ENCODE measurements at places on chromosomes 6 and 20.
A peak's percentile ranks its signal among the peaks of the same experiment; 100 is the strongest.

- DNase-seq, result no peak
Measured at GRCh38 chr20:48910347-48910781, 11.1 kb upstream of the ARFGEF2 start.

DNA sequence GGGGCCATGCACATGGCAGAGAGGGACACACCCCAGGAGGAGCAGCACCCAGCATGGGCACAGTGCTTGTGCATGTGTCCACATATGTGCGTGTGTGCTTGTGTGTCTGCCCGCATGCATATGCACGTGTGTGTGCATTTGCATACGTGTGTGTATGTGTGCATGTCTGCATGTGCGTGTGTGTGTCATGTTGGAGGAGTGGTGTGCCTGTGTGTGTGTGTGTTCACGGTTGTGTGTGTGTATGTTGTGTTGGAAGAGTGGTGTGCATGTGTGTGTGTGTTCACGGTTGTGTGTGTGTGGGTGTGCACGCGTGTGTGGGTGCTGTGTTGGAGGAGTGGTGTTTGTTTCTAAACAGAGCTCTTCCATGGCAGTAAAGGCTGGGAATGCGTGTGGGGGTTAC lies 50.7 kb upstream of the SLCO4A1 start:
- DNase-seq, result no peak

GRCh38 chr6:39812496-39812852 lies 20.3 kb downstream of the DAAM2 start:
- no peak for DNase-seq

- no peak for DNase-seq
Measured at GRCh38 chr6:100719883-100720682, 161.0 kb downstream of the ASCC3 start.

DNA sequence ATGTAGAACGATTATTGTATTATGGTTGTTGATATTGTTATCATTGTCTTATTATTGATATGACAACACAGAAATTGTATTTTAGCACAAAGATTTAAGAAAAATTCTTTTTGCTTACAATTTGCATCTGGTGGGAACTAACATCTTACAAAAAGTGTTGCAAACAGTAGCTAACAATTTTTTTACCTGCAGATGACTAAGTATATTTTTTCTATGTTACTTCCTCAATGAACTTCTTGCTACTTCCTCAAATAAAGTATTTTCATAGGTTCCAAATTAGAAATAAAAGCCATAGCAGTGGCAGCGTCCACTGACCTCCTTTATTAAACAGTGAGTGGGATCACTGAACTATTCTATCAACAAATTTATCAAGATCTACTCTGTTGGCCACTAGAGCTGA lies 847.0 kb downstream of the PHF3 start:
- DNase-seq, result no peak

DNA sequence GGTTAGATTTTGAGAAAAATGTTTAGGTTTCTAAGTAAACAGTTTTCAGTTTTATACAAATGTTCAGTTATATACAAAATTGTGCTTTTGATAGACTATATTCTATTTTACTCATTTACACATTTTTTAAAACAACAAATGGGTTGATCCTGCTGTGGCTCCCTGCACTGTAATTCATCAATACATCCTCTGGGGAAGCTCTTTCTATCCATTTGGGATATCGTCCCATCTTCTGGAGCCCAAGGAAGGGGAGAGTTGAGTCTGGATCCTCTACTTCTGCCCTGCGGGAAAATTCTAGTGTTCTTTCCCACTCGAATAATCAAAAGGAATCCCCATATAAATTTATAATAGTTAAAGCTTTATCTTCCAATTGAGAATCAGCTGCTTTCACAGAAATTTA lies 75.0 kb downstream of the SYCP2L start:
- DNase-seq, result no peak

DNA sequence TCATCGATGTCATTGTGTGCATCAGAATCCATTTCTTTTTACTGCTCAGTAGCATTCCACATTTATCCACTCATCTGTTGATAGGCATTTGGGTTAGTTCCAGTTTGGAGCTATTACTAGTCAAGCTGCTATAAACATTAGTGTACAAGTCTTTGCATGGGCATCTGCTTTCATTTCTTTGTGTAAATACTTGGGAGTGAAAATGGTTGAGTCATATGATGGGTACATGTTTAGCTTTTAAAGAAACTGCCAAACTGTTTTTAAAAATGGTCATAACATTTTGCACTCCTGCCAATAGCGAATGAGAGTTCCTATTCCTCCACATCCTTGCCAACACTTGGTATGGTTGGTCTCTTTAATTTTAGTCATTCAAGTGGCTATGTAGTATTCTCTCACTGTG lies 21.2 kb upstream of the SLC22A2 start:
- no peak for DNase-seq

DNA sequence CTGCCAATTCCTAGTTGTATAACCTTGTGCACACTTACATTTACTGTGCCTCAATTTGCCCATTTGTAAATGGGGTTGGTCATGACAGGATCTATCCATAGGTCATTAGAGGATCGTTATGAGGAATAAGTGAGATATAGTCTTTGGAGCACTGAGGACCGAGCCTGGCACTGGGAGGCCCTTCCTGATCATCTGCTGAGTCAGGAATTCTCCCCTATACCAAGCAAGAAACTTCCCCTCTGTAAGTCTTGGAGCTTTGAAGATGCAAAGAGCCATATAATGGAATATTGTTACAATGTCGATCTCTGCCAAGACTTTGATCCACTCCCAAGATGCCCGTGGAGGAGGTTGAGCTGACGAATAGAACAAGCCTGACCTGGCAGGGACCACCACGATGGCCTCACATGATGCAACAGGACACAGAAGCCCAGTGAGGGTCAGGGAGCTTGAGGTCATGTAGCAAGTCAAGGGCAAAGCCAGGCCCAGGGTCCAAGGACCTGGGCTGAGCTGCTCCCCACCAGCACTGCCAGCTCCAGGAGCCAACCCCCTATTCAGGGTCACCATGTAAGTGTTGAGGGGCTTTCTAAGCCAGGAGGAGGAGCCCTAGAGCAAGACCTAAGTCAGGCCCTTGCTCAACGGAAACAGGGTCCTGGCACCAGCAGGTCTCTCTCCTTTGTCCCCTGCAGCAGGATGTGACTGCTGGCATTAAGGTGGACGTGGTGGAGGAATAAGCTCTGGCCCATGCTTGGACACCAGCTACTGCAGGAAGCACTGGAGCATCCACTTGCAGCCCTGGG lies 16.7 kb downstream of the PDRG1 start:
- no peak for DNase-seq

GRCh38 chr6:157608221-157609075 lies 214.6 kb upstream of the SNX9 start:
- no peak for DNase-seq

DNA sequence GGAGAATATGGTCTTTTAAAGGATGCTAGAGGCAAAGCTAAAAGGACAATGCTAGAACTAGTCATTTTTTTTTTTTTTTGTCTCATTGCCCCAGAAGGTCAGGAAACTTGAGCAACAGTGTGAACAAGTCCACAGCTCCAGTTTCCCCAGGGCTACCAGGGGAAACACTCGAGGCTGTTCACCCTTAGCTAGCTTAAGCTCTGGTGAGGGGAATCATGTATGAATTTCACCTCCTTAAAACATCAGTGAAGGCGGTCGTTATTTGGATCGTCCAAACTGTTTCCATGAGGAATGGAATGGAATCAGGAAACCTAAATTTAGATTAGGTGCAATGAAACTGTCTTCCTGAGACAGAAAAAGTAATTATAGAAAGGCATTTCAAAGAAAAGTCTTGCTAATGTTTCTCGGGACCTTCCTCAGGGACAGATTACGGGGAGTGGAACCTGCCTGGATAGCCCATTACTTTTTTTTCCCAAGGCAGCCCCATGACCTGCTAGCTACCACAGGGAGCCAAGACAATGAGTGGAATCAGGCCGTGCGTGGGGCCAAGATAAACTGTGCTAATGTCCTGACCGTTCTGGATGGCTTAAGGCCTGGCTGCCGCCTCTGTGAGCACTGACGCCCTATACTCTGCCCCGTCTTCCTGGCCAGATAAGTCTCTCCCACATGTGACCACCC lies 164.8 kb upstream of the SGK1 start:
- DNase-seq, result no peak

- no peak for DNase-seq
Measured at GRCh38 chr20:24779946-24780345, 169.1 kb upstream of the CST7 start.

DNA sequence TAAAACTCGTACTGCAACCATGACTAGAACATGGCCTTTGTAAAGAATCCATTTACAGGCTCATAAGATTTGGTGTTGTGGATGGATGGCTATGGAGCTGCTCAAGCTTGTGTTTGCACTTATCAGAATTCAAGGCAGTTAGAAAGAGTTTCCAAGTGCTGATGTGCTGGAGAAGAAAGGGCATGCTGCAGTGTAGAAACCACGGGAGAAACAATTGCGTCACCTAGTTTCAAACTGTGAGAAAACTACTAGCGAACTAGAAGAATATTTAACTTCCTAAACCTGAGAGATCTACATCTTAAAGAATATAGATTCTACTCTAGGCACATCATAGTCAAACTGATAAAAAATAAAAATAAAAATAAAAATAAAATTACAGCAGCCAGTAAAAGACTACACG lies 116.2 kb downstream of the SGK1 start:
- no peak for DNase-seq

DNA sequence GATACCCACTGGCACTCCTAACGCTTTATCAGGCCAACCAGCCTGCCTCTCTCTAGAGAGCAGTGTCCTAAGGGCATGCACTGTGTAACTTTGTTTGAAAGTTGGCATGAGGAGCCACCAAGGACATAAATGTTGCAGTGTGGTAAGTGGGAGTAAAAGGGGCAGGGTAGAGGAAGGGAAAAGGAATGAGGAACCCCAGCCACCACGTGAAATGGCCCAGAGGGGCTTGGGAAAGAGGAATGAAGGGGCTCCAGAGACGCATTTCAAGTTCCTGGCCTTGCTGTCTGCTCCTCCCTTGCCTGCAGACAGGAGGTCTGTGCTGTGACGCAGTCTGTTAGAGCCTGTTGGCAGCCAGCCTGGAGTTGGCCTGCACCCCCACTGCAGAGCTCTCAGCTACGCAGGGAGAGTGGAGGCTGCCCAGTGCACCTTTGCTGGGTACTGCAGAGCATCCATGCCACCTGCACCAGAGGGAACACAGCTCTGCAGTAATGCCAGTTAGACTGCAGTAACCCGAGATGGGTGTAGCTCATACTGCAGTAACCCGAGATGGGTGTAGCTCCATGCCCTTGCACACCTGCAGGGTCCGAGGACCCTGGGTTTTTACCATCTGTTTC lies 86.8 kb upstream of the SNAP25 start:
- no peak for DNase-seq

GRCh38 chr20:32972181-32973076 lies 31.8 kb downstream of the SUN5 start:
- DNase-seq, result peak; percentile 64

DNA sequence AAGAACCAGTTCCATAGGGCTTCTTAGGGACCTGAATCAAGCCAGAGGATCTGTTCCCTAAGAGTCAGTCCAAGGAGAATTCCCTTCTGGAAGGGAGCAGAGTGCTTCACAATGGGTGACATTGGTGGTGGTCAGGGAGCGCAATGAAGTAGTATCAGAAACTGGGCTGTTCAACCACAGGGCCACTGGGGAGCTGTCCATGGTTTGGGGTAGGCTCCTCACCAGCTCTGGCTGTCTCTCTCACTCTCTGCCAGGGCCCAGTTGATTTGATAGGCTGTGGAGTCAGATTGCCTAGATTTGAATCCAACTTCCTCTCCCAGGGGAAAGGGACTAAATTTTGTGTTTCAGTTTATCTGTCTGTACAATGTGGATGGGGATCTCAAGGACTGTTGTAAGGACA lies 36.7 kb upstream of the CHD6 start:
- DNase-seq, result no peak

- DNase-seq, result no peak
Measured at GRCh38 chr6:154613137-154613676, 102.7 kb upstream of the CNKSR3 start.

GRCh38 chr6:170224694-170225660 lies 65.9 kb downstream of the DLL1 start:
- DNase-seq, result no peak

DNA sequence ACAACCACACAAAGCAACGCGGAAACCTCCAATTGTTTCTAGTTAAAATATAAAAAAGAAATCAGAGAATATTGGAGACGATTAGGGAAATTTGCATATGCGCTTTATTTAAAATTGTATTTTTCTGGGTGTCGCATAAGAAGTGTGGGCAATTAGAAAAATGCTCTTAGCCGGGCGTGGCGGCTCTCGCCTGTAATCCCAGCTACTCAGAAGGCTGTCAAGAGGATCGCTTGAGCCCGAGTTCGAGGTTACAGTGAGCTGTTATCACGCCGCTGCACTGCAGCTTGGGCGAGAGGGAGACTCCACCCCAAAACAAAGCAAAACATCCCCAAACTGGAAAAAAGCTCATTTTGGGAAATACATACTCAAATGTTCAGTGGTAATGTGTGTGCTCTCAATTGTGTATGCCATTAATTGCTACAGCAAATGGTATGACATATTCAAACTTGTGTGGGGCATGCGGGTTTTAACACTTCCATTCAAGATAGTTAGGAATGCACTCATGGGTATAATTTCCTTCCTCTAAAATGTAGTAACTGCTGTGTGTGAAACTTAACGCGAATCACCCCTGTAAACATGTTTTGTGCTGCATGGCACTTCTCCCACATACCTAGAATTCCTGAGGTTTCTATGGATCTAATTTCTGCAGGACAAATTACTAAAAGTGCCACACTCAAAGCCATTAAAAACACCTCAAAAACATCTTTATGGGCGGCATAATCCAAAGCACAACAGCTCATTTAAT lies 54.7 kb upstream of the HFE start:
- no peak for DNase-seq

- DNase-seq, result no peak
Measured at GRCh38 chr6:19669206-19669605, 168.0 kb upstream of the ID4 start.

GRCh38 chr6:138161088-138161337 lies 726 bp upstream of the ARFGEF3 start:
- DNase-seq, result no peak

DNA sequence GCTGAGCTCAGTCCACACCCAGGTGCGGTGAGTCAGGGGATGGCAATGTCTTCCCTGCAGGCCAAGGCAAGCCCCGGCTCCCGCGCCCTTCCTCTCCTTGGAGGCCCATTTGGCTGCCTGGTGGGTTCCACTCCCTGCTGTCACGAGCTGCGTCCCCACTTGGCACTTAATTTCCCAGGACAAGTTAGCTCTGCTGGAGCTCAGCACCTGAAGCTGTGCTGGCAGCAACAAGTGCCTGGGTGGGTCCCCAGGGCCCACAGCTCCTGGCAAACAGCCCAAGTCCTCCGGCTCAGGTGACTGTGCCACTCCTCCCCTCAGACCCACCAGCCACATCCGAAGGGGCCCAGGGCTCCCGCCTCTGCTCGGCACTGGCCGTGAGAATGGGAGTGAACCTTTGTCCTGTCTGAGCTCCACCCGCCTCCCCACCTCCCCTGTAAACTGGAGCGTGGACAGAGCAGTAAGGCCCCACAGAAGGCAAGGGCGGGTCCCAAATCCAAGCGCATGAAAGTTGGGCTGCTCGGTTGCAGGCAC lies 16.9 kb downstream of the LAMA5 start:
- DNase-seq, result no peak

GRCh38 chr6:132115714-132116366 lies 164.7 kb upstream of the CCN2 start:
- DNase-seq, result no peak

- no peak for DNase-seq
Measured at GRCh38 chr6:166683477-166683876, 56.4 kb upstream of the RPS6KA2 start.
